ENCODE measurements at places on chromosomes 7 and 10.

- no peak for DNase-seq
Measured at GRCh38 chr10:7965457-7965856, 89.0 kb upstream of the GATA3 start.

GRCh38 chr10:23702977-23703414, 264.1 kb downstream of the OTUD1 start:
- no peak for DNase-seq

DNA sequence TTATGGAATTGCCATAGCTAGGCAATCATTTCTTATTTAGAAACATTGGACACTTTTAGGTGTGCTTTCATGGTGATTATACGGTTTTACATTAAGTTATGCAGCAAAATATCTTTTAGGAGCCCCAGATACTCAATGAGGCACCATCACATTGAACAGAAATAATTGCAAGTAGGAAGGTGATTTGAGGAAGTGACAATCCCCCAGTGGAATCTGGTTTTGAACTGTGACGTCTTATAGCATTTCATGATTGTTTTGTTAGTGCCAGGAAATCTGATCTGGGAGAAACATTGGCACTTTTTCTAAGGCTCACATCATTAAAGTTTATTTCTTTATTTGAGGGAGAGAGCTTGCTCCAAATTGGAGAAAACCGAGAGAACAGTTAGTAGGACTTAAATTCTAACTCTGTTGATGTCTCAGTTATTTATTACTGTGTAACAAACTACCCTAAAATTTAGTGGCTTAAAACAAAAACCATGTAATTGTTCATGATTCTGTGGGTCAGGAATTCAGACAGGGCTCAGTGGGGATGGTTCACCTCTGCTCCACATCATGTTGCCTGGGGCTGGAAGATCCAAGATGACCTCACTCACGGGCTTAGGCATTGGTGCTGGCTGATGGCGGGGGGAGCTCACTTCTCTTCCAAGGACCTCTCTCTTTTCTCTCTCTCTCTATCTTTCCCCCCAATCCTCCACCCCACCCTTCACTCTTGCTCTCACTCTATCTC, 78.2 kb upstream of the STEAP1B start:
- no peak for DNase-seq

- DNase-seq = no peak
Measured at GRCh38 chr10:60385399-60385738, 4.3 kb downstream of the ANK3 start.

DNA sequence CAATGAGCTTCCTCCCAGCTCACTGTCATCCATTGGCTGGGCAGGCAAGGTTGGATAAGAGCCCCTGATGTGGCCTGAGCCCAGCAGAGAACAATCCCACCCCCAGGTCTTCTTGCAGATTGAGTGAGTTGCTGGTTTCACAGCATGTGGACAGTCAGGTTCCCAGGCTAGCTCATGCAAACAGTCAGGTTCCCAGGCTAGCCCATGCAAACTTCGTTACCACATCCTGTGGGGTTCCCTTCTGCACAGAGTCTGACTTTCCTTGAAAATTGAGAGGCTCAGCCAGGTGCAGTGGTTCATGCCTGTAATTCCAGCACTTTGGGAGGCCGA, 67.1 kb downstream of the TMEM130 start:
- no peak for DNase-seq

GRCh38 chr7:6640246-6640721, 3.2 kb downstream of the ZNF316 start:
- DNase-seq = no peak

DNA sequence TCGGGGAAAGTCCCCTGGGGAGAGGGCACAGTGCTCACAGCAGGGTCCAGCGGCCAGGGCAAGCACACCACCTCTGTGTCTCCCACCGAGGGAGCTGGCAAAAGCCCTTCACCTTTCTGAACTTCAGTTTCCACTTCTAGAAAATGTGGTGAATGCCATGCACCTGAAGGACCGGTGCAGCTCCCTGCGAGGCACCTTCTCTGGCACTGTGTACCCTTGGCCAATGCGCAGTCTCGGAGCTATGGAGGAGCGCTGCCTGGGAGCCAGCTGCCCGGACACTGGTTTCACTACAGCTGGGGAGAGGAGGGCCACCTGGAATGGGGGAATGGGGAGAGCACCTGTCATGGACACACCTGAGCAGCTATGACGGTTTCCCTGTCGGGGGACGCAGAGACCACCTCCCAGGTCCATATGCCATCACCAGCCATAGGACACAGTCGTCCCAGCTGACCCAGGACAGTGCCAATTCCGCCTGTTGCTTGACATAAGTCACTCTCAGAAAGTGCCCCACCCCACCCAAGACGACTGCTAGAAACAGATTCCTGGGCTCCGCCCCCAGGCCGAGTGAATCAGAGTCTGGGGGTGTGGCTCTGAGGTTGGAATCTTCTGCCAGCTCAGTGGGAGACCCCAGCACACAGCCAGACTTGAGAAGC, 16.8 kb downstream of the RASGEF1A start:
- DNase-seq = no peak

DNA sequence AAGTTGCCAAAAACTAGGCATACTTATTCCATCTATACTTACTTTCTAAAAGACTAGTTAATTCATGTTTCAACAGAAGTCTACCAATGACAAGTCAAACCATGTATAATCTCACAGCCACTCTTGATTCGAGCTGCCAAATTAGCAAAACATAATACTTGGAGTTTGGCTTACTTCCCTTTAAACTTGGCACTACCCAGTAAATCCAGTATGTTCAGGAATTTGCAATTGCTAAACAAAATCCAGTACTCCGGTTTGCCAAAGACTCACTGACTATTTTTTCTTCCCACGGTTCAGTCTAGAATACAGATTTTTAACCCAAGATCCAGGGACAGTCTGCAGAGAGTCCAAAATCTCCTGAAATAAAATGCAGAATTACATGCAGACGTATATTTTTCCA, 4.6 kb downstream of the OAT start:
- no peak for DNase-seq

DNA sequence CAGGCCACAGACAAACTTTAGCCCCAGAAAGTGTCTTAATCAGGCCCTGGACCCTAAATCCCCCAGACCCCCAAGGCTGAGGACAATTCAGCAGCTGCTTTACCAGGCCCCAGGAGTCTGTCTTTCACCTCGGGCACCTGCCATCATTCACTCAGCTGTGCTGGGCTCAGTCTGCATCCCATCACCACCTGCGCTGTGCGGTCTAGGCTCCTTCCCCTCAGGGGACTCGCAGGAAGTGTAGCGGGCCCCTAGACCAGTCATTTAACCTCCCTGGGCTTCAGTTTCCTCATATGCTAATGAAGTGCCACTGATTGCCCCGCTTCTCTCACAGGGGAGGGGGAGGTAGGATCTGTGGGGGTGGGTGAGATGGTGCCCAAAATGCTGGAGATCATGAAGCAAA, 76.4 kb upstream of the ZMIZ1 start:
- DNase-seq = no peak

DNA sequence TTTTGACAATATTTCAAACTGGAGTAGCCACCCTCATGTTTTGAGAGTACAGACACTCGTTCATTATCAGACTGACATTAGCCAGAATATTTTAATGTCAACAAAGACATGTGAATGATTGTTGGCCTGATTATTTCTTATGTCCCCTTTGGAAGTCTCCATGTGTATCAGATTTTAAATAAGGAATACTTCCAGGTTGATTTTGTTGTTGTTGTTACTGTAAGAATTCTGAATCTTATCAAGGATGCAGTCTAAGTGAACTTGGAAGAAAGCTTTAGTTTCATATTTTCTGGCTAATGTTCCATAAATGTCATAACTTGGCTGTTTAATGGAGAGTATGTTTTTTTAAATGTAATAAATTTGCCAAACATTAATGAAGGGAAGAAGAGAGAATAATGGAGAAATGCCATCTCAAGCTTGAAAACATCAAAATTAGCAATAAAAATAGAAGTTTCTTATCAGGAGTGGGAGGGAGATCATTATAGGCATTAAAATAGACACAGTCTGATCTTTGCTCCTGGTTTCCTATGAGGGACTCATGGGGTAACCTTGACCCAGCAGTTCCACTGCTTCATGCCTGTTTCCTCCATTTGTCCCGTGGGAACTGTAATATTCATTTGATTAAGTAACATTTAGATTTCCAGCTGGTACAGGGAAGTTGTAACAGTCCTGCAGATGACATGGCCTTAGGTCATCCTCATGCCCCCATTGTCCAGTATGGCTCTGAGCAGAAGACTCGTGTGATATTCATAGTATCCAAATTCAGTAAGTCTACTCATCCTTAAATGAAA, 122.4 kb upstream of the KIAA1217 start:
- no peak for DNase-seq

DNA sequence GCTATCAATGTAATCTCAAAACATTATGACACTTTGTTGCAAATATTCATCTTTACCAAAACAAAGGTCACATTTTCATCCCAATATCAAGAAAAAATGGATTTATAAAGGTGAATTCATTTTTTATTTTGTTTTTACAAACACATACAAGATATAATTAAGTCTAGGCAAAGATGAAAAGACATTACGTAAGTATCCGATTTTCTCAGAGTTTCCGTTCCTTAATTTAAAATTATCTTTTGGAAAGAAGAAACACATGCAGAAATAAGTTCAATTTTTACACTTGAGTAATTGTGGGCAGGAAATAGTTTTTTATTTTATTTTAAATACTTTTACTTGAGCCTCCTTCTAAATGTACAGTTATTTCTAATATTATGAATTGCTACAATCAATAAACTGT, 24.6 kb downstream of the RTKN2 start:
- DNase-seq = no peak

GRCh38 chr7:18808026-18808425, 309.4 kb downstream of the TWIST1 start:
- no peak for DNase-seq

DNA sequence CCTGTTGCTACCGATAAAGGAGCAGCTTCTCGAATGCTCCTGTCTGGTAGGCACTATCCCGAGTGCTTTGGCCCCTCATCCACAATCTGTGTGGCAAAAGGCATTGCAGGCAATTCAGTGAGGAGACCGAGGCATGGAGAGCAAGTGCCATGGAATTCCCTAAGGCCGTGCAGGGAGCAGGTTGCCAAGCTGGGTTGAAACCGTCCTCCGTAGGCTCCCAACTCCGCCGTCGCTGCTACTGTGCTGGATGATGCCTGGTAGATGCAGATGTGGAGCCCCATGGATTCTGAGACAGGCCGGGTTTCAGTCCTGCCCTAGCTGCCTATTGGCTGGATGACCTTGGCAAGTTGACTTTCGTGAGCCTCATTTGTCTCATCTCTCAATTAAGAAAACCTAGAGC, 85.3 kb downstream of the EGFR start:
- no peak for DNase-seq

GRCh38 chr7:118311121-118311836, 86.8 kb downstream of the ANKRD7 start:
- DNase-seq = no peak

- no peak for DNase-seq
Measured at GRCh38 chr10:18377898-18378297, 237.7 kb downstream of the CACNB2 start.

DNA sequence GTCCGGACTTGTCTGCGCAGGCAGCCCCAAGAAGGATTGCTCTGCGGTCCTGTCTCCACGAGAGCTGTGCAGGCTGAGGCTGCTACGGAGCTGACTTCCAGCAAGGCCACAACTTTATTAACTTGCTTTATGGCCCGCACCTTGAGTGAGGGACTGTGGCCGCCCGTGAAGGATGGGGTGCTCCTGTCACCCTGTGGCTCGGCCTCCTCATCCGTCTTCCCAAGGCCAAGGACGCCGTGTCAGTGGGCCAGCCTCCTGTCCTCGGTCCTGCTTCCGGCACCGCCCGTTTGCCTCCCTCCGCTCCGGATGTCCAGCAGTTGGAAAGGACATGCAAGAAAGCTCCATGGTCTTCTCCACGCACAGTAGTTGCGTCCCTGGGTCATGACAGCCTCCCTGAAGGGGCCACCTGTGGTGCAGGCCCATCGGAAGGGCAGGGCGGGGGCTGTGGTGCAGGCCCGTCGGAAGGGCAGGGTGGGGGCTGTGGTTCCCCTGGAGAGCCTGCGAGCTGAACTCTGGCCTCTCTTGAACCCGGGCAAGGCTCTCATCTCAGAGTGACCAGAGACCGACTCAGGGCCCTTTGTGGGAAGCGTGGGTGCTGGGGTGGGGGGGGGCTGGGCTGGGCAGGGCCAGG, 87.1 kb downstream of the NKX6-2 start:
- no peak for DNase-seq

DNA sequence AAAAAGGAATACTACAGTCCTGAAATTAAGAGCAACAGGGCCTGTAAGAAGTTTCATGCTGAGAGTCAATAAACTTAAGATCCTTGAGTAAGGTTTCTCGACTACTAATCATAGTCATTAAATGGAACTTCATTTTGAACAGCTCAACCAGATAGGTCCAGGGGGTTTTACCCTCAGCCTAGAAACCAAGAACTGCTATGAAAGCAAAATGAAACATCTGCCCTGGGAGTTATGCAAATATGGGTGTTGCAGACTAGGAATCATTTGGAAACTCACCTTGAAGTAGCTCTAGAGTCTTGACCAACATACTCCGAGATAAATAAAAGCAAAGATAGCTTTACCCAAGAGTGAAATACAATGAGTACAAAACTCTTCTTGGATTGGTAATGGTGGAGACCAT, 128.0 kb downstream of the HGF start:
- DNase-seq = no peak

GRCh38 chr10:43313901-43314300, 47.0 kb upstream of the RASGEF1A start:
- DNase-seq = no peak
